Activated T-helper 2 cell treated with anti-CD3 and anti-CD28 coated beads, Interferon-gamma antibody, Interleukin-2, Interleukin-4, amounts not matched to agents 10 μg/mL and 5 μg/mL and 100 μg/mL, durations not matched to agents 14 hours and 24 hours and 36 hours (primary cell): ENCODE measurements at places on chromosomes 7 and 10. TPM values are rescaled to one million over a fixed set of nuclear protein-coding genes. Genes with fewer than 3 reads are reported as not detected.

DNA sequence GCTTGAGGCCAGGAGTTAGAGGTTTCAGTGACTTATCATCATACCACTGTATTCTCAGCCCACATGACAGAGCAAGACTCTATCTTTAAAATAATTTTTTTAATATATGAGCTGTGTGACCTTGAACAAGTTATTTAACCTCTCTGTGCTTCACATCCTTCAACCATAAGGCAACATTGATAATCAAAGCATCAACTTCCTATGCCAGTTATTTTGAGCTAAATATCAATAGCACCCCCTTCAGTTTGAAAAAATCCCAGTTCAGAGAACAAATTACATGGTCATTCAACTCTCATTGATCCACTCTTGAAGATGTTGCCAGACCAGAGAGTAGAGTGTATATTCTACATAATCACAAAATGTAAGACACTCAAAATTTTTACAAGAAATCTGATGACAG, 53.0 kb downstream of the ASNS start:
- peaks cover 2% of the 10 kb centered on the region for H3K27me3 ChIP-seq
- H3K36me3 ChIP-seq = no peaks in the 10 kb centered on the region
- no peak overlapping the region for H3K27ac ChIP-seq
- no peak overlapping the region for H3K4me3 ChIP-seq
- no peaks in the 10 kb centered on the region for H3K4me1 ChIP-seq
- no peak for DNase-seq

DNA sequence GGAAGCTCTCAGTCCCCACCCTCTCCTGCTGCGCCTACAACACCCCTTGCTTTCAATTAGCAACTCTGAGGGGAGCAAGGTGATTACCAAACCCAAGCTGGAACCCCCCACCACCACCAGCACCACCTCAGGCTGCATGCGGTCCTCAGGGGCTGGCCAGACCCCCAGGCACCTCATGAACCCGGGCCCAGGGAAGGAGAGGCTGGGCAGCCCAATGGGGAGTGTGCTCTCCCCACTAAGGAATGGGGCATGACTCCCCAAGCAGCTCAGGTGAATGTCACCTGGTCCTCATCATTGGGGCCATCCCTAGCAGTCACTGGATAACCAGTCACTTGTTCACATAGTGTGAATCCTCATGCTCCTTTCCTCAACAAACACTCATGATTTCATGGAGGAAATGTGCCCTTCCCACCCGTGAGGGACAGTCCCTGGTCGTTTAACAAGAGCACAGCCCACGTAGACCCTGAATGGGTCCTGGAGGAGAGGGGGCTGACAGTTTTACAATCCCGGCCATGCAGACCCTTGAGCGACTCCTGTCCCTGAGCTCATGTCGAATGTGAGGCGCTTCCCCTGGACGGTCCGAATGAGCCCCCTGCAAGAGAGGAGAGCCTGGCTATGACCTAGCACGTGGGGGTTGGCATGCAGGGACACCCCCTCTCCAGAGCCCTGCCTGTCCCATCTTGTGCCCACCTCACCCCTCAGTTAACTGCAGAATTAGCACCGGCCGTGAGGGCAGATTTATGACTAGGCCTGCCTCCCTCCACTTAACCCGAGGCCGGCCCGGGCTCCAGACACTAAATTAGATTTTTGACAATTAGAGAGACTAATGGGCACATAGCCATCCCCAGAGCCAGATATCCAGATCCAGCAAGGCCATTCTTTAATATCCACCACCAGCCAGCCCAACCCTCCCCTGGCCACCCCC, 29.1 kb downstream of the POLL start:
- H3K36me3 ChIP-seq = peaks cover 5% of the 10 kb centered on the region
- peaks cover 2% of the 10 kb centered on the region for H3K27me3 ChIP-seq
- no peak overlapping the region for H3K27ac ChIP-seq
- no peak overlapping the region for H3K4me3 ChIP-seq
- peaks cover 15% of the 10 kb centered on the region for H3K4me1 ChIP-seq
- DNase-seq = peak; percentile 6

GRCh38 chr7:12066004-12066403, 145.1 kb upstream of the TMEM106B start:
- H3K4me3 ChIP-seq = no peak overlapping the region
- H3K36me3 ChIP-seq = no peaks in the 10 kb centered on the region
- DNase-seq = no peak
- no peak overlapping the region for H3K27ac ChIP-seq
- H3K27me3 ChIP-seq = no peaks in the 10 kb centered on the region

DNA sequence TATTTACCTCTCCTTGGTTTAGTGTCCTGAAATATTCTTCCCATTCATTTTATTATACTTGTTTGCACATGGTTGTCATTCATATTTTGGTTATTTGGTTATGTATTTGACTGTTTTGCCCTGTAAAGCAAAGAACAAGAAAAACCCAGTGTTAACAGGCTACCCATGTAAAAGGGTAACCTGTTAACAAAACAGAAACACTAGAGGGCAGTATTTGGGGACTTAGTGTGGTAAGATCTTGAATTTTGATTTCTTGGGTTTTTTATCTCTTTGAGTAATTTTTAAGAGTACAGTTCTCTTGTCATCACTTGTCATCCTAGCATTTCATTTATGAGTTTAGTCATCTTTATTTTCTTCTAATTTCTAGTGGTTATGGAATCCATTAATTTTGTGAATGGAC, 51.3 kb downstream of the POLL start:
- no peak for DNase-seq
- peaks cover 26% of the 10 kb centered on the region for H3K36me3 ChIP-seq
- H3K4me1 ChIP-seq = peaks cover 6% of the 10 kb centered on the region
- H3K27ac ChIP-seq = no peak overlapping the region

DNA sequence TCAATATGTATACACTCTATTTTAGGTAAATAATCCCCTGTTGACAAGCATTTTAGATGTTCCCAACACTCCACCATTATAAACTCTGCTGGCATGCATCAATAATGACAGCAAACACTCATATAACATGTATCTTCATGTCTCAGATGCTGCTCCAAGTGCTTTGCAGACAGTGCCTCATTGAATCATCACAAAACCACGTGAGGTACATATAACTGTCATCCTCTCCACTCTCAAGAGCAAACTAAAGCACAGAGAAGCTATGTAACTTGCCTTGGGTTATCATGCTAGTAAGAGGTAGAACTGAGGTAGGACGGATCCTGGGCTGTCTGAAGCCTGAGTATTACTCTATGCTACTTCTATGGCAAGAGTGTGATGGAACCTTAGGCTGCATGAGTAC, 72.5 kb upstream of the GSDME start:
- DNase-seq = no peak
- H3K27me3 ChIP-seq = no peaks in the 10 kb centered on the region
- H3K27ac ChIP-seq = no peak overlapping the region
- H3K4me1 ChIP-seq = peaks cover 77% of the 10 kb centered on the region
- H3K36me3 ChIP-seq = peaks cover 93% of the 10 kb centered on the region
- H3K4me3 ChIP-seq = no peak overlapping the region

DNA sequence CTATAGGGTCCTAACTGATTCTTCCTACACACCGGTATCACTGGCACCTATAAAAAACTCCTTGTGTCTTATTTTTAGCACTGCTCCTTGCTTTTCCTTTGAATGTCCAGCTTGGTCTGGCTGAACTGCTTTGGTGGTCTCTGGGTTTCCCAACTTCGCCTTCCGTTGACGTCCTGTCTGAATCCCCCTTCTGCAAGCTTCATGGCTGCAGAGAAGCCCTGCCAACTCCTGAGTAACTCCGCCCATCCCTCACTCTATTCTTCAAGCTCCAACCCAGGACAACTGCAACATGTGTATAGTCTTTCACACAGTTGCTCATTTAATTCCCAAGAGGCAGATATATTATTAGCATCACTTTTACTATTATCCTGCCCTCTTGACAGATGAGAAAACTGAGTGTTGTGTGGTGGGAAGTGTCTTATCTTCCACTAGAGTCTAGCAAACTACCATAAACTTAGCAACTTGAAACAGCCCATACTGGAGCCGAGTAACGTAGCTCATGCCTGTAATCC, 40.9 kb downstream of the MTURN start:
- no peak for DNase-seq
- no peaks in the 10 kb centered on the region for H3K36me3 ChIP-seq
- H3K27me3 ChIP-seq = no peaks in the 10 kb centered on the region
- H3K4me3 ChIP-seq = no peak overlapping the region

DNA sequence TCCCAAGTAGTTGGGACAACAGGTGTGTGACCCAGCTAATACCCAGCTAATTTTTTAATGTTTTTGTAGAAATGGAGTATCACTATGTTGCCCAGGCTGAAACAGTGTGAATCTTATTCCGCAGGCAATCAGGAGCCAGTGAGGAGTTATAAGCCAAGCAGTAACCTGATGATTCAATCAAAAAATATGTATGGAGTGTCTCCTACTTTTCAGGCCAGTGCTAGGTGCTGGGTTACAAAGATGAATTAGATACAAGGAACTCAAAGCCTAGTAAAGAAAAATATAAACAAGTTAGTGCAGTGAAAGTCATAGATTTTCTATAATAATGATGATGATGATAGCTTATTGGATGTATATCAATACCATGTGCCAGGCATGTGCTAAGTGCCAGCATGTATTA, 13.2 kb upstream of the IFRD1 start:
- no peak for DNase-seq
- H3K27me3 ChIP-seq = peaks cover 12% of the 10 kb centered on the region
- H3K27ac ChIP-seq = no peak overlapping the region
- no peak overlapping the region for H3K4me3 ChIP-seq
- no peaks in the 10 kb centered on the region for H3K36me3 ChIP-seq
- no peaks in the 10 kb centered on the region for H3K4me1 ChIP-seq

GRCh38 chr7:43372676-43373355, 210.1 kb upstream of the STK17A start:
- H3K27me3 ChIP-seq = peaks cover 11% of the 10 kb centered on the region
- no peak overlapping the region for H3K4me3 ChIP-seq
- no peaks in the 10 kb centered on the region for H3K36me3 ChIP-seq

DNA sequence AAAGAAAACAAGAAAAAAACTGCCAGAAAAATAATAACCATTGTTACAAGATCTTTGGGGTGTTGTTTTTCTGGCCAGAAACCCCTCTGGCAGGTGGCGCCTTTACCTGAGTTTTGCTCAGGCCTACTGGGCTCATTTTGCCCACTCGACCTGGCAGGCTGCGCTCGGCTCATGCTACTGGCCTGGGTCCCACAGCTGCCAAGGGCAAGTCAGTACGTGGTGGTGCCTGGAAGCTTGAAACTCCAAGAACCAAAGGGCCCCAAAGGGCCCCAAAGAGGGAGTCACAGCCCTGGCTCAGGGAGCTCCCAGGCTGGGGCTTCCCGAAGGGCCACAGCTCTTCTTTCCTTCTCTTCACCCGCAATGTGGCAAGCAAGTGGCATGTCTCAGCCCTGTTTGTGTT, 42.7 kb downstream of the CACUL1 start:
- H3K36me3 ChIP-seq = no peaks in the 10 kb centered on the region
- no peak overlapping the region for H3K27ac ChIP-seq
- DNase-seq = no peak
- peaks cover 5% of the 10 kb centered on the region for H3K4me1 ChIP-seq
- no peak overlapping the region for H3K4me3 ChIP-seq

DNA sequence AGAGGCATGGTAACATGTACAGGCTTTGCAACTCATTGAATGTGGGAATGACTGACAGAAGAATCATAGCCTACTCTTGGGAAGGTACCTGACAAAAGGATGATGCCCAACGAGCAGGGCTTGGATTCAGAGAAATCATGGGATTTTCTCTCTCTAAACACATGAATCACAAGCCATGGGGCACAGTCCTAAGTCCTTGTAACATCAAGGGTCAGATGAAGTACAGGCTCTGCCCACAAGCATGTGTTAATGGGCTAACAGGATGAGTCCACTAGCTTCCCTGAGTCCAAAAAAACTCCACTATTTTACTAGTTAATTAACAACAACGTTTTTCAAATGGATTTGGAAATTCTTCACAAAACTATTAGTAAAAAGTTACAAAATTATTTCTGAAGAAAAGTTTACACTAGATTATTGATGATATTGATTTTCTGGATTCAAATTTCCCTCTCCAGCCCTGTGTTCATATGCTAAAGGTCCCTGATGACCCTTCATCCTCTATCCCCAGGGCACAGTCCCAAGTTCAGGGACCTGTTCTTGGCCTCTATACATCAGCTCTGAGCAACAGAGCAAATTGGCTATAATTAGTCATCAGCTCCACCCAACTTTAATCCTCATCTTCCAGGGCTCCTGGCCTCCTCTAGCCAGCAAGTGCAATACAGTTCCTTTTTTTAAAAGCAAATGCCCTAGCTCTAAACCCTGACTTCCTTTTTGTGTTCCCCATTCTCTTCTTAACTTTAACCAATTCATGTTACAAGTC, 99.8 kb downstream of the GSAP start:
- no peaks in the 10 kb centered on the region for H3K4me1 ChIP-seq
- no peak overlapping the region for H3K27ac ChIP-seq
- no peaks in the 10 kb centered on the region for H3K36me3 ChIP-seq

- H3K4me3 ChIP-seq = no peak overlapping the region
- DNase-seq = no peak
- H3K36me3 ChIP-seq = no peaks in the 10 kb centered on the region
- no peaks in the 10 kb centered on the region for H3K4me1 ChIP-seq
Measured at GRCh38 chr7:20343941-20344340, 13.2 kb downstream of the ITGB8 start.

- no peaks in the 10 kb centered on the region for H3K27me3 ChIP-seq
- no peaks in the 10 kb centered on the region for H3K36me3 ChIP-seq
- no peak for DNase-seq
- H3K4me1 ChIP-seq = no peaks in the 10 kb centered on the region
- H3K27ac ChIP-seq = no peak overlapping the region
Measured at GRCh38 chr10:36736311-36736710, 389.1 kb upstream of the ANKRD30A start.

DNA sequence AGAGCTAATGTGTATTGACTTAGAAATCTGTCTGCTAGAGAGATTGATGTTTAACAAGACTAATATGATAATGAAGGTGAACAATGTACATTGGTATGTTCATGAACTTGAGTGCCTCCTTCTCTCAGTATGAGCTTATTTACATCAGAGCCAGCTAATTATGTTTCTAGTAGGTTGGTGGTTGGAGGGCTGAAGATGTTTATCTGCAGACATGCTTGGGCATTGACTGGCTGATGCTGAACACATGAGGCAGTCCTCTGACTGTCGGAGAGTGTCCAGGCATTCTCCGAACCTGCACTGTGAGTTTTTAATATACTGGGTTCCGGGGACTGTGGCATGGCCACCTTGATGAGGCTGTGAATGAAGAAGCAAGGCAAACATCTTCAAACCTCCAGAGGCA, 47.5 kb downstream of the BMPER start:
- no peak overlapping the region for H3K4me3 ChIP-seq
- no peak for DNase-seq
- no peak overlapping the region for H3K27ac ChIP-seq
- H3K36me3 ChIP-seq = no peaks in the 10 kb centered on the region

- DNase-seq = no peak
- no peak overlapping the region for H3K4me3 ChIP-seq
- H3K27me3 ChIP-seq = no peaks in the 10 kb centered on the region
- H3K27ac ChIP-seq = no peak overlapping the region
Measured at GRCh38 chr7:152513861-152514770, 78.3 kb upstream of the KMT2C start.

SORCS1 gene
- 0.09 and 0.21 TPM in 2 replicates for total RNA-seq

NPC1L1 gene
- not detected in 2 replicates for total RNA-seq

PDGFA gene
- total RNA-seq = 10.6 and 11.9 TPM in 2 replicates

NUTM2A gene
- 0.07 and 0.30 TPM in 2 replicates for total RNA-seq
